ENCODE measurements at places on chromosomes 1 and 21.

DNA sequence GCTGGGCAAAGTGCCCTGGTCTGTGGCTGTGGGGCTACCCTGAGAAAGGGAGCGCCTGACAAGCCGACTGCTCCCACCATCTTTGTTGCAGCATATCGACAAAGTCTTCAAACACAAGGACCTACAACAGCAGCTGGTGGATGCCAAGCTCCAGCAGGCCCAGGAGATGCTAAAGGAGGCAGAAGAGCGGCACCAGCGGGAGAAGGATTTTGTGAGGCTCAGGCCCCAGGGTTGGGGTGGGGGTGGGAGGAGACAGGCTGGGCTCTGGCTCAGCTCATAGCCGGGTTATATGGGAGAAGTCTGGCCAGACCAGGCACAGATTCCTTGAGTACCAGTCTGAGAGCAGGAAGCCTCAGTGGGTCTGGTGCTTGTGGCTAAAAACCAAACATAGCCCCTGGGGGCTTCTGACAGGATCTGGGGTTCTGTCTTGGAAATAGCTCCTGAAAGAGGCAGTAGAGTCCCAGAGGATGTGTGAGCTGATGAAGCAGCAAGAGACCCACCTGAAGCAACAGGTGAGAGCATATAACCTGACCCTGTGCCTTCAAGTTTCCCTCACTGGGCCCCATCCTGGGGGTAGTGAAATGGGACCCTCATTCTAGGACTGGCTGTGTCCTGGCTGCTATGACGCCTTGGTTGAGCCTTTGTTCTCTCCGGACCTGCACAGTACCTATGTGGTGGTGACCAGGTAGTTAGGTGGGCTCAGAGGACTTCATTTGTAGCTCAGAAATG lies 8.0 kb upstream of the CCDC28B start:
- DNase-seq: no peak

DNA sequence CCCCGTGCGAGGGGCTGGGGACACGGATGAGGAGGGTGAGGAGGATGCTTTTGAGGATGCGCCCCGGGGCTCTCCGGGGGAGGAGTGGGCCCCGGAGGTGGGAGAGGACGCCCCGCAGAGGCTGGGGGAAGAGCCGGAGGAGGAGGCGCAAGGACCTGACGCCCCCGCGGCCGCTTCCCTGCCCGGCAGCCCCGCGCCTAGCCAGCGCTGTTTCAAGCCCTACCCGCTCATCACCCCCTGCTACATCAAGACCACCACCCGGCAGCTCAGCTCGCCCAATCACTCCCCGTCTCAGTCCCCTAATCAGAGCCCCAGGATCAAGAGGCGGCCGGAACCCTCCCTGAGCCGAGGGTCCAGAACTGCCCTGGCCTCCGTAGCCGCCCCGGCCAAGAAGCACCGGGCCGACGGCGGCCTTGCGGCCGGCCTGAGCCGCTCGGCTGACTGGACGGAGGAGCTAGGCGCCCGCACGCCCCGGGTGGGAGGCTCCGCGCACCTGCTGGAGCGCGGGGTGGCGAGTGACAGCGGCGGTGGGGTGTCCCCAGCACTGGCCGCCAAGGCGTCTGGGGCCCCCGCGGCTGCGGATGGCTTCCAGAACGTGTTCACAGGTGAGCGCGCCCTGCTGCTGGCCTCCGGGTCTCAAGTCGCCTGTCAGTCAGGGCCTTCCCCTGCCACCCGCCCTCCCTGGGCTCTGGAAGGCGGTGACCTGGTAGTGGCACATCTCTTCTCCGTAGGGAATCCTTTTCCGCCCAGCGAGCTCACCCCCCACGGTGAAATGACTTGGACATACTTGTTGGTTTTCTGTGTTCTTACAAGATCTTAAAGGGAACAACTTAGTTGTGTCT lies 1.7 kb downstream of the FMN2 start:
- DNase-seq: no peak

GRCh38 chr1:212968368-212968863 lies 18.1 kb downstream of the VASH2 start:
- DNase-seq: no peak

DNA sequence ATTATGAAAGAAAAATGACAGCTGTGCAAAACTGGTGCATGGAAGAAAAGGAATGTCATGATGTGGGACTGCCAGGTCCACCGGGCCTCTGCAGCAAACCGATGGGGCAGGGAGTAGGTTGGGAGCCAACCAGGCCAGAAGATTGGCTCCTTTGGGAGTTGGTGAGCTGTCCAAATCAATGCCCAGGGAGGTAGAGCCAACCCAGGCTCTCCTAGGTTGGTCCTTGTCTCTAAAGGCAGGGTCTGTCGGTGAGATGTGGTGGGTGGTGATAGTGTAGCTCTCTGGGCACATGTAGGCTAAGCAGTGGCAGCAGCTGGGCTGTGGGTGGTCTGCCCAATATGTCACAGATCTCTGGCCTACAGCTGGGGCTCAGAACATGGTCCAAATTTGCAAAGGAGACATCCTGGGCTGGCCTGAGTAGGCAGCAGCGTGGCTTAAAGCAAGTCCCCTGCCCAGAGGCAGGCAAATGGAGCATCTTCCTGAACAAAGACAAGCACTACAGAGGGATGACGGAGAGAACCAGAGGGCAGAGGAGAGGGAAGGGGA lies 61.2 kb upstream of the PRDX6 start:
- no peak for DNase-seq

DNA sequence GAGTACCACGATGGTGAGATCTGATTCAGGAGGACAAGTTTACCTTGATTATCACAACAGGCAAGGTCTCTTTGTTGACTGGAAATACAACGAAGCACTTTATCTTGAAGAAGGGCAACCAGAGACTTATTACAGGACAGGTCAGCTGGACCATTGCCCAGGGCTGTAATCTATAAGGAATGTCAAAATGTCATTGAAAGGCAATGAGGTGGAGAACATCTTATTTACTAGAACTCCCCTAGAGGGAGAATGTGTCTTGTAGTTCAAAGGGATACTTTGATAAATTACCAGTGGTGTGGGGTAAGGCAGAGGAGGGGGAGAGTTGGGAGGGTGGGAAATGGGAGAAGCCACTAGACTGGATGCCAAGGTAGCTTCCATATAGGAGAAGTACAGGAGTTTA lies 212.3 kb downstream of the NCAM2 start:
- DNase-seq: no peak

GRCh38 chr1:33176362-33176850 lies 5.4 kb downstream of the TRIM62 start:
- DNase-seq: no peak

DNA sequence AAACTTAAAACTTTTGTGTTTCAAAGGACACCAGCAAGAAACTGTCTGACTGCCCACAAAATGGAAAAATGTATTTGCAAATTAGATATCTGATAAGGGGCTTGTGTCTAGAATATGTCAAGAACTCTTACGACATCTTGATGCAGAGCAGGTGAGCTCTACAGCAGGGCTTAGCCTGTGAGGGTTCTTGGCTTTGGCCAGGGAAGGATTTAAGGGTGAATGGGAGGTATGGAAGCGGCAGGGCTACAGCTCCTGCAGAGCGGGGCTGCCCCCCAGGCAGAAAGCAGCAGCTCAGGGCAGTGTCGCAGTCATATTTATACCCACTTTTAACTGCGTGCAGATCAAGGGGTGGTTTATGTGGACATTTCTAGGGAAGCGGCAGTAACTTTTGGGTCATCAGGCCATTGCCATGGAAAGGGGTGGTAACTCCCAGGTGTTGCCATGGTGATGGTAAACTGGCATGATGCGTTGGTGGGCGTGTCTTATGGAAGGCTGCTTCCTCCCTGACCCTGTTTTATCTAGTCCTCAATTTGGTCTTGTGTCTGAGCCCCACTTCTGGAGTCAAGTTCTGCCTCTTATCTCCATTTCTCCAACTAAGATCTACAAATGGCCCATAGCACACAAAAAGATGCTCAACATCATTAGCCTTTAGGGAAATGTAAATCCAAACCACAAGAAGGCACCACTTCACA lies 23.2 kb downstream of the MORN1 start:
- no peak for DNase-seq

DNA sequence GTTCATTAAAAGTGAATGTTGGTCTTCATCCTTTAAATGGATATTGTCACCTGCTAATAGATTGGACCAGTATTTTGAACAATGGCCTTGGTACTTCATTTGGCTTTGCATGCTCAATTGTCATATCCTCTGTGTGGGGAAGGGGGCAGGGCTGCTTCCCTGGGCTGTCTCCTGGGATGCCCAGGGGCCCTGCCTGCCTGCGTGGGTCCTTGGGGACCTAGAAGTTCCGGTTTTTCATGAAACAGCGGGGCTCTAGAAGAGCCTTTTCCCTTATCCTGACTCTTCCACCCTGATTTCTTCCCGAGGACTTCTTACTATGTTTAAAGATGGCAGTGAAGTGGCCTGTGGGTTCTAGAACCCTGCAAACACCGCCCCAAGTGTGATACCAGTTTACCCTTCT lies 97.5 kb downstream of the DISC1 start:
- no peak for DNase-seq

DNA sequence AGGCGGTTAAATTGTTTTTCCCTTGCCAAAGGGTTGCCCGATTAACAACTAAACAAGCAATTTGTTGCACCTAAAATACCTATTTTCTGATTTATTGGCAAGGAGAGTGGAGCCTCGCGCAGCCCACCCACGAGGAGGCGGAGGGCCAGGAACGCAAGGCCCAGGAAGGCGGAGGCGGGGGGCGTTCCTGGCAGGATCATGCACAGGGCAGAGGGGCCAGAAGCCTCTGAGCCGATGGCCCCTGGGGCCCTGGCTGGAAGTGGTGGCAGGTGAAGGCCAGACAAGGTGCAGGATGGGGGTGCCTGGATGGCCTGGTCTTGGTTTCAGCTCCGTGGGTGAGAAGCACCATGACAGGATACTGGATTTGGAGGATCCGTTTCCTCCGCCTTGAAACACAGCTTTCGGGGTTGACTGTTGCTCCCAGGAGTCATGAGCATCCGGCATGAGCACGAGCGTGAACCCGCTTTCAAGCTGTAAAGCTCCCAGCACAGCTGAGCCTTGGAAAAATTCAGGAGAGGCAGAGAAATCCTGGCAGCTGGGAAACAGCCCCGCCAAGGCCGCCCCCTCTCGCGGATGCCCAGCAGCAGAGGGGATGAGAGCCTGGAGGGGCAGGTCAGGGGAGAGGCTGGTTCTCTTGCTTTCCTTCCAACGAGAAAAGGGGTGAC lies 35.0 kb downstream of the AJAP1 start:
- DNase-seq: no peak

- DNase-seq: no peak
Observed at GRCh38 chr1:24935615-24936484, 5.8 kb upstream of the RUNX3 start.

DNA sequence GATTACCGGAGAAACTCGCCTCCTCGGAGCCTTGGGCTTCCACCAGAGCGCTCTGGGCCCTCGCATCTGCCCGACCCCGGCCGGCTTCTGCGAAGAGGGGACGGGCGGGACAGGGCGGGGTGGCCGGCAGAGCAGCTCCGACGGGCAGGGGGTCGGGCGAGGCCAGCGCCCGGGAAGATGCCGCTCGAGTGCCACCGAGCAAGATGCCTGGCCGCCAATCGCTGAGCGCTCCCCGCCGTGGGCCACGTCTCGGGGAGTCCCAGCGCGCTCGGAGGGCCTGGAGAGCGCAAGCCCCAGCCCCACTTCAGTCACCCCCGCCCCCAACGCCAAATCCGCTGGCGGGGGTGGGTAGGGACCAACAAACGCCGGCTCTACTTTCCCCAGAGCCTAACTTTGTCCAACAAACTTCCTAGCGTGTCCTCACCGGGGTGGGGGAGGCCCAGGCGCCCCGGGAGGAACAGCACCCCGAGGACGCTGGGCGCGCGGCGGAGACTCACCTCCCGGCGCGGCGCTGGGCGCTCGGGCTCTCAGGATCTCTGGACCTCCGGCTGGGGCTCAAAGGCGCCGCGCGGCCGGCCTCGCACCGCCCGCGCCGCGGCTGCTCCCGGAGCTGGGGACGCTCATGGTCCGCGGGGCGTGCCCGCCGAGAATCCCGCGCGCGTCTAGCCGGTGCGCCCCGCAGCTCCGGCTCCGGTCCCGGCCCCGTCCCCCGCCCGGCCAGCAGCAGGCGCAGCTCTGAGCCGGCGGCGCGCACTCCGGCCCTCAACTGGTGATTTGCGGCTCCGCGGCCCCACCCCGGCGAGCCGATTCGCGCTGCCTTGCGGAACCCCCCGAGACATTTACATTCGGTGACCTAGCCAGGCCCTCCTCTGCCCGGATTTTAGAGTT lies at the start of gene BCAR3:
BCAR3 (minus strand) TSS at position 737 of the 888 bp plus-strand sequence. CDS start 6,907 bp downstream, outside the sequence.
- peak; percentile 32 for DNase-seq

- DNase-seq: no peak
Observed at GRCh38 chr1:243267914-243268653, 12.2 kb downstream of the SDCCAG8 start.

GRCh38 chr1:229554886-229555621 lies 3.5 kb downstream of the ABCB10 start:
- DNase-seq: no peak

- DNase-seq: no peak
Observed at GRCh38 chr1:171716616-171717015, 25.2 kb downstream of the VAMP4 start.

DNA sequence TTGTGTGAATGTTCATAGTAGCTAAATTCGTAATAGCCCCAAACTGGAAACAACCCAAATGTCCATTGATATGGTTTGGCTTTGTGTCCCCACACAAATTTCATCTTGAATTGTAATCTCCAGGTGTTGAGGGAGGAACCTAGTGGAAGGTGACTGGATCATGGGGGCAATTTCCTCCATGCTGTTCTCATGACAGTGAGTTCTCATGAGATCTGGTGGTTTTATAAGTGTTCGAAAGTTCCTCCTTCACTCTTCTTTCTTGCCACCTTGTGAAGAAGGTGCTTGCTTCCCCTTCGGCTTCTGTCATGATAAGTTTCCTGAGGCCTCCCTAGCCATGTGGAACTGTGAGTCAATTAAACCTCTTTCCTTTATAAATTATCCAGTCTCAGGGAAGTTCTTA lies 11.3 kb downstream of the UBE2G2 start:
- no peak for DNase-seq

- no peak for DNase-seq
Observed at GRCh38 chr1:210695026-210695425, 366.3 kb downstream of the HHAT start.

DNA sequence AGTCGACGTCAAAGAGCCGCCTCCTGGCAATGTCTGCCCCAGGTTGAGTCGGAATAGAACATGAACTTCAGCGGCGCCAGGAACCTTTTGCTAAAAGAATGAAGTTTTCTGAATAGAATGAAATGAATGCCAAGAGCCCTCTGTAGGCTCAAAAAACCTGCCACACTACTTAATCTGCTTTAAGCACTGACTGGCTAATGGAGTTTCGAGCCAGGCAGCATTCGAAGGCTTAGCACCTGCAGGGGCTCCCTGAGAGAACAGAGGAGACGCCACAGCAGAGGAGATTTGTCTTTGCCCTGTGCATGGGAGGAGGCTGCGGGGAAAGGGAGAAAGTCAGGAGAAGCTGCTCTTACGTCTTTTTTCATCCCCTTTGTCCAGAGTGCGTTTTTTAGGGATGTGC lies 641.7 kb downstream of the AJAP1 start:
- no peak for DNase-seq
